ENCODE measurements at places on chromosomes 7 and 10.

DNA sequence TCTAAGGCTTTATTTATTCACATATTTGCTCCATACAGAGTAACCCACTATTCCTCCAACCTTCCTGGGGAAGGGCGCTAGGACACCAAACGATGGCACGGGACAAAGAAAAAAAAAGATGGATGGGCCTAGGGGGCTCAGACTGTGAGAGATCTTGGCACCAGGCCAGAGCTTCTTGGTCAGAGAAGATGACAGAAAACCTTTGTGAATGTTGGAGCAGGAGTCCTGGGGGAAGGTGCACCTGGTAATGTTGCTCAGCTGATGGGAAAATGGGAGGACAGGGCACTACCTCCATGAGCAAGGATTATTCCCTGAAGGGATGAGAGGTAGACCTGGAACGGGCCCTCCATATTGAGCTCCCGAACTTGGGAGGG is 1.4 kb upstream of the SH3PXD2A start:
- DNase-seq = no peak

GRCh38 chr10:127024685-127025435 is 119.6 kb downstream of the DOCK1 start:
- DNase-seq = no peak

- no peak for DNase-seq
These were observed 8.9 kb downstream of the CFAP46 start for GRCh38 chr10:132933308-132934042.

- no peak for DNase-seq
These were observed 21.2 kb downstream of the CYP17A1 start for GRCh38 chr10:102815790-102816549.

- no peak for DNase-seq
These were observed 151.8 kb downstream of the KCNMA1 start for GRCh38 chr10:77485847-77486246.
